ENCODE measurements at places on chromosomes 2 and 18. TPM values are rescaled to one million over a fixed set of nuclear protein-coding genes. Genes with fewer than 3 reads are reported as not detected.
A peak's percentile ranks its signal among the peaks of the same experiment; 100 is the strongest.

SLC39A10 gene
- total RNA-seq, result 102 TPM

FSHR gene
- not detected for total RNA-seq

PROKR1 gene
- 0.83 TPM for total RNA-seq

RTP5 gene
- not detected for total RNA-seq

TYW5 gene
- total RNA-seq, result 8.5 TPM

IL1A gene
- total RNA-seq, result not detected

PAX8 gene
- 1.4 TPM for total RNA-seq

CRYGD gene
- total RNA-seq, result 0.76 TPM

ERFE gene
- 12.2 TPM for total RNA-seq

GALNT3 gene
- 1.3 TPM for total RNA-seq

DNA sequence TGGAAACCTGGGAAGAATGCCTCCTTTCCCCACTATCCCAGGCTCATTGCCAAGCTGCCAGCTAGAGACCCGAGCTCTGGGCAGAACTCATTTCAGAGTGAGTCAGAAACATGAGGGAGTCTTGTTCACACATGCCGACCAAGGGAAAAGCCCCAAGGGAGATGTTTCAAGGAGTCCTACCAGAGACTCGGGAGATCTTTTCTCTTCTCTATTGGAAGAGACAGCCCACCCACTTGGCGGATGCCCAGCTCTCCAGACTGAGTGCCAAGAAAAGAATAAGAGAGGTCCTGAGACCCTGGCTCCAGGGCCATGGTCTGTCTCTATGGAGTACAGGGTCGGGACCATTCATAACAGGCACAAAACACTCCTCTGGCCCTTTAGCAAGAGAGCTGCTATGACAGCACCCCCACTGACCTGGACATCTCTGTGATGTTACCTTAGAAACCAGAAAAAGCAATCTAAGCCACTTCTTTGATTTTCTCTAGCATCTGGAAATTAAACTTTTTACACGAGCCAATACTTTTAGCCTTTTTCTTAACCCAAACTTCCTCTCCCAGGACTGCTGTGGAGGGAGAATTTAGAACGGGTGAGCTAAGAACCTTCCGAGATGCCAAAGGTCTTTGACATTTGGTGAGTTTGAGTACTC lies 18.5 kb upstream of the IGFBP5 start:
- DNase-seq, result no peak

DNA sequence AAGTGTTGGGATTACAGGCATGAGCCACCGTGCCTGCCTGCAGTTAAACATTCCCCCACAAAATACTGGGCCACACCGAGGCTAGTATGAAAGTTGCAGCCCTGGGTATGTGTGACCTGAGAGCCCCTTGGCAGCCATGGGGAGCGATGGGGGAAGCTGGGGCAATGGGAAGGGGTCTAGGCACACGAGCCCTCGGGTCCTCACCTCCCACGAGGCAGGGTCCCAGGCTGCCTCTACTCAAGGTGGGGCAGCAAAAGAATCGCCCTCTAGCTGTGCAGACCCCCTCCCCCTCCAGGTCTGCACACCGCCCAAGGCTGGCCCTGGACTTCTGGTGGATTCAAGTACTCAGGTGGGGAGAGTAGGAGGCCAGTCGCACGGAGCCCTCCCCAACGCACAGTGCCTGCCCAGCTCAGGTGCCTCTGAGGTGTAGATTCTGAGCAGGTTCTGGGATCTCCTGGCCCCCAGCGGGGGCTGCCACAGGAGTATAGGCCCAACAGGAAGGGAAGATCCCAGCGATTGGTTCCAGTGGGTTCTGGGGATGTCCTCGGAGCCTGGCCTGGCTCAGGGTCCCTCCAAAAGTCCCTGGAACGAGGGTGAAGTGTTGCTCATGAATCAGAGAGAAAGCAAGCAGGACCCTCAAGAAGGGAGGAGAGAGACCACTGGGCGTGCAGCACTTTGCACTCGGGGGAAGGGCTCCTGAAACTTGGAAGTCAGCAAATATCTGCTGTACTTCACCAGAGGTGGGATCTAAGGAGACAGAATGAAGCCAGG lies 2.6 kb downstream of the GPR35 start:
- no peak for DNase-seq

DNA sequence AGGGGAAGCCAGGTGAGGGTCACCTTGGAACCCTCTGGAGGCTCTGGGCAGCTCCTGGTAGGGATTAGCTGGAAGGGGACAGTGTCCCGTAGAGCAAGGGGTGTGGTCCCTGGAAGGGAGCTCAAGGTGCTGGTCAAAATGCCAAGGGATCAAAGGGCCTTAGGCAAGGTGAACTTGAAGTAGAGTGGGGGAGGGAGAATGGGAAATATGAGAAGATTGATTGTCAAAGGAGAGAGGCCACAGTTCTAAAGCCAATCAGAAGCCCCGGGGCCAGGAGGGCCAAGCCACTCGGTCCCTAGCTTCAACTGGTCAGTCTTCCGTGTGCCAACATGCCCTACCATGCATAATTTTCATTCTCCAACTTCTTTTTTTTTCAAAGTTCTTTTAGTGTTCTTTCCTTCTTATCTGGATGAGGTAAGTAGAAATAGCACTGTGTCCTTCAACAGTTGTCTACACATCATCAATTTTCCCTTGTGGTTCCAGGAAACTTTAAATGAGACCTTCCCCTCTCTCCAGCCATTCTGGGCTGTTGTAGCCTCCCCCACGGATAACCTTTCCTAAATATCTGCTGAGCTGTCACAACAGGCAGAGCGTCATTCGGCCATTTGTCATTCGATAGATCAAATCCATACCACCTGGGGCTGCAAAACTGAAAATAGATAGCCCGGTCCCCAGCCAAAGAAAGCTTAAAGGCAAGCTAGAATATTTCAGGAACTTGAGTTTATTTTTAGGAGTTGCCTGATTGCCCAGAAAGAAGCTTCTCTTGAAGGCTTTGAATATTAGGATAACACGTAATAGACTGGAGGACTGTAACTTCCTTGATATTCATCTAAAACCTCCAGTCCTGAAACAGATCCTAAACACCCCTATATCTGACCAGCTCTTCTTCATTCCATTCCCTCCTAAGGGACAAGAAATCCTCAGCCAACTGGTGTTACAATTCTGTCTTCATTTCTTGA lies 83.3 kb downstream of the ALPK2 start:
- no peak for DNase-seq

- no peak for DNase-seq
Observed at GRCh38 chr18:69588301-69588700, 187.6 kb downstream of the DOK6 start.

DNA sequence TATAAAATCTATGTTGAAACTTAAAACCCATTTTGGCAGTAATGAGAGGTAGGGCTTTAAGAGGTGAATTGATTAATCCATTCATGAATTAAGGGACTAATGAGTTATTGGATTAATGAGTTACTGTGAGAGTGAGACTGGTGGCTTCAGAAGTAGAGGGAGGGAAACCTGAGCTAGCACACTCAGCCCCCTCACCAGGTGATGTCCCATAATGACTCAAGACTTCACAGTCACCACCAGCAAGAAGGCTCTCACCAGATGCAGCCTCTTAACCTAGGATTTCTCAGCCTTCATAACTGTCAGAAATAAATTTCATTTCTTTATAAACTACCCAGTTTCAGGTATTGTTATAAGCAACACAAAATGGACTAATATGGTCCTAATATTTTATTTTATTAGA lies 621.7 kb upstream of the ACVR2A start:
- DNase-seq, result no peak

DNA sequence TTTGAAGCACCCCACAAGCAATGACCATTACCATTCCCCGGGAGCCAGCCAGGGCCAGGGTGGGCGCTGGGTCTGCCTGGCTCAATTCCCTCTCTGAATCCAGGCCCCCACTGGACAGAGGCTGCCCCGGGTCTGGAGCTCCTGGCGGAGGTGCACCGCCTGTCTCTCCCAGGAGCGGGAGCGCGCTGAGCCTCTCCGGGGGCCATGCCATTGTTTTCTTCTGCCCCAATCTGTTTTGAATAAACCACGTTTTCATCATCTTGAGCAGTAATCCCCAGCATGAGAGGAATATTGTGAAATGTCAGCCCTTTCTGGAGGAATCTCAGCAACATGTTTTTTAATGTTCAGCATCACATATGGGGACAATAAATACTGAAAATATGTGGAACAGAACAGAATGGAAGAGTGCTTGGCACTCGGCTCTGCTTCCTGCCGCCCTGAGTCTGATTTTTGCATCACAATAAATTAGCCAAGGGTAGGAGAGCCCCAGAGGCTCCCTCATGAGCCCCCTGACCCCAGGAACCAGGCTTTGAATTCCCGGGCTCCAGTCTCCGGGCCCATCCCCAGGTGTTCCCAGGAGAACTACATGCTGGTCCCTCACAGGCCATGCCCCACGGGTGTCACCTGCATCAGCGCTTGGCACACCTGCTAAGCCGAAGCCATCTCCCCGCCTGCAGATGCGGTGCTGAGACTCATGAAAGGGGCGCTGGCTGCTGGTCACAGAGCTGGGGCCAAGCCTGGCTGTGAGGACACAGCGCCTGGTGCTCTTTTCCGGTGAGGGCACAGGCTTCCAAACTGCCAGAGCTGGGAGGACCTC lies 88.8 kb downstream of the INHBB start:
- no peak for DNase-seq

DNA sequence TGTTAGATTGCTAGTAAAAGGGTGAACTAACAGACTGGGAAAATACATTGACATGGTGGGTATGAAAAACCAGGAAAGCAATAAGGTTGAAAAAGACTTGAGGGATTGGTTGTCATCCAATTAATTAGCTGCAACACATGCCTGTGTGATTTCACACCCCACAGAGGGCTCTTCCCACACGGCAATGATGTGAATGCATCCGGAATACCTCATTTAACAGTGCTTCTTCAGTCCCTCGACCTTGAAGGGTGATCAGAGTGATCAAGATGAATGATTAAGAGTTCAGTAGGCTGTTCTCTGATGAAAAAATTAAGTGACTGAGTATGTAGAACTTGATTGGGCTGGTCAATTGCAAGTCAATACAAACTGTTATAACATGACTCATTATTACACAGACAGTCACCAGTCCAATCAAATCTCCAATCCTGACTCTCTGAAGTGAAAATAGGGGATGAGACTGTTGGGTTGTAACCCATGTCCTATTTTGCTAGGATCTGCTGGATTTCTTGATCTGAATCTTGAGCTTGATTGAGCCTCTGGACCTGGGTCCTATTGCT lies 924.9 kb upstream of the FAM98A start:
- no peak for DNase-seq

DNA sequence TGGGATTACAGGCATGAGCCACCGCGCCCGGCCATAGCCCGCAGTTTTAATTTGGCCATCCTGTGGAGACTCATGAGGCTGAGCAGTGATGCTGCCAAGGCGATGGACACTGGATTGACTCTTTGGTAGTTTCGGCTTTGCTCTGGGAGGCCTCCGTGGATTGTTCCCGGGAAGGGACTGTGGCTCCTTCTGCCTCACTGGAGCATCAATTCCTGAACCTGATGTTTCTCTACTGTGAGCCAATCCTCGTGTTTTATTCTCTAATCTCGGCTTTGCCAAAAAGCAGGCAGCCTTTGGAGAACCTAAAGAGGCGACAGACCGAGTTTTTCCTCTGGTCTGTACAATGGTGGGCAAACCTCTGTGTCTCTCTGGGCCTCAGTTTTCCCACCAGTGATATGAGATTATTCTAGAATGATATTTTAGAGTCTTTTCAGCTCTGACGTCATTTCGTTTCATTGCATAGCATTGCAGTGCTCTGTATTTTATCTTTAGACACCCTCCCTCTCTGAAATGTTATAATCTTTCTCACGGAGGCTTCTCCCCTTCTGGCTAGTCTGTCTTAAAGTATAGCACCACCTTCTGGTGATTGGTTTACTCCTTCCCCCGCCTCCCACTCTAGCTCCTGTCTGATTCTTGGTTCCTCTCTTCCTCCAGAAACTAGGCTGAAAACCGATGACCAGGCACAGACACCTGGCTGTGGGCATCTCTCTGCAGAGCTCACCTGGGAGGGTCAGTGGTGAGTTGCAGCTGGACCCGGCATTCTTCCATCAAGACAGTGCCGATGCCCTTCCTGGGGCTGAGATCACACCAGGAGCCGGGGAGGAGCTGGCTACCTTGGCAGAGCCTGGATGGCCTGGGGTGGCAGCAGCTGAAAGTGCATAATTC lies 341.3 kb downstream of the MYCN start:
- DNase-seq, result peak; percentile 32

DNA sequence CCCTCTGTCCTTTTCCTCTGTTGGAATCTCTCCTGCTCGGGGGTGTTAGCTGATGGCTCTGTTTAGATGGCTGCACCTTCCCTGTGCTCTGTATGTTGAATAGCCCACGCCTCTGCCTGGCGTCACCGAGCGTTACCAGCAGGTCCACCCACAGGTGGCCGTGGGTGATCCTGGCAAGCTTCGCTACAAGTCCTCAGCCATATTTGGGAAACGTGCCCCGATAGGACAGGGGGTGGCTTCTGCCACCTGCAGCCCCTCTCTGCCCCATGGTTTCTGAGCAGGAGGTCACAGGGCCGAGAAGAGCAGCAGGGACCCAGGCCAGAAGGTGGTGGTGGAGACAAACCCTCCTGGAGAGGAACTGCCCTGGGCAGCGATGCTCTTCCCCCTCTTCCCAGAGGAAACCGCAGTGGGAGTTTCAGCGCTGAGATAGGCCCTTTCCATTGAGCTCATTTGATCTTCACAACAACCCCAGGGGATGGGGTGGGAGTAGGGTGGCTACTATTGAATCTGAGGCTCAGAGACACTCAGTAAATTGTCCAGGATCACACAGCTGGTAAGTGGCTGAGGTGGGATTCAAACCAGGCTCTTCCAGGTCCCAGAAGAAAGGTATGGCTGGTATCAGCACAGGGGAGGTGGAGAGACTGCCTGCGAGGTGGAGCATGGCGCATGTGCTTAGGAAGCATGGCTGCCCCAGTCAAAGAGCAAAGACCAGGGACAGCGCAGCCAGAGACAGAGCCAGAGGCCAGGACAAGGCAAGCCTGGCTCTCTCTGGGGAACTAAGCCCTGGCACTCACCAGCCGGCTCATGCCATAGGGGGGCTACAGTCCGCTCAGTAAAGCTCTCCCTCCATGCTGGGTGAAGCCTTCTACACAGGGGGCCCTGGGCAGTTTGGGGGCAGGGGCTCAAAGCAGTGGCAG lies 15.0 kb downstream of the NGEF start:
- DNase-seq, result no peak

- no peak for DNase-seq
Observed at GRCh38 chr2:49616800-49617199, 462.5 kb upstream of the FSHR start.

DNA sequence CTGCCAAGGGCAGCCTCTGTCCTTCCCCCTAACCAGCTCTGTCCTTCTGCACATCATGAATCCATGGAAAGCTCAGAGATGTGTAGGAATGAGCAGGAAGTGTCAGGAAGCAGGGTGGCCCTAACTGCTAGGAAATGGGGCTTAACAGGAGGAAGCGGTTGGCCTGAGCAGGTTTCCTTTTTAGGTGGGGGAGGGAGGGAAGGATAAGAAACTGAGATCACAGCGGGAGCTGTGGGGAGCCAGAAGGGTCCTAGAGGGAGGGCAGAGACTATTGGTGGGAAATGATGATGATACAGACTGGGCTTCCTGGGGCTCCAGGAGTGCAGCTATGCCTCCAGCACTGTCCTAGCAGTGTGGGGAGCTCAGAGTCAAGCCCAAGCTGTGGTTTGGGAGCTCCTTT lies 182.0 kb downstream of the SH3BP4 start:
- no peak for DNase-seq

GRCh38 chr2:83531206-83531826 lies 927.8 kb downstream of the SUCLG1 start:
- no peak for DNase-seq
